ENCODE measurements at places on chromosomes 3 and 15.
A peak's percentile ranks its signal among the peaks of the same experiment; 100 is the strongest.

DNA sequence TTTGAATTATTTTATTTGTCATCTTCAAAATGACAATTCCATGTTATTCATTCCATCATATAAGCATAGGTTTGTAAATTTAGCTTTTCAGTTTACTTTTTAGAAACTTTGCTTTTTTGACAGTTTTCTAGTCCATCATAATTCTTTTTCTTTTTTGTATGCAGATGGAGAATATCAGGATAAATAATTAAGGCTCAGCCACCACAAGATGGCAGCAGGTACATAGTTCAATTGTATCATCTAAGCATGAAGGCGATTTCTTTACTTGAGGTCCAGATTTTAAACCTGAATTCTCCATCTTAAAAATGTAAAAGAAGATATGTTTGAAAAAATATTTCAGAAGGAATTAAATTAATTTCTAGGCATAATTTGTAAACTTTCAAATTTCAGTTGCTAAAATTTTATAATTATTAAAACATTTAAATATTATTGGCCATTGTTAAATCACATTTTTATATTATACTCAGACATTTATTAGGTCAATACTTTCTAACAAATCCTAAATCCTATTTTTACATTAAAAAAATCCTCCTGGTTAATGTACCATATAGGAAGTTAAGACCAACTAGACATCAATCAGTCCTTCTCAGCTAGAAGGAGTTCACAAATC, 15.1 kb downstream of the PLSCR5 start:
- DNase-seq = no peak

- no peak for DNase-seq
These were observed 193.4 kb upstream of the SEMA6D start for GRCh38 chr15:47523681-47524475.

DNA sequence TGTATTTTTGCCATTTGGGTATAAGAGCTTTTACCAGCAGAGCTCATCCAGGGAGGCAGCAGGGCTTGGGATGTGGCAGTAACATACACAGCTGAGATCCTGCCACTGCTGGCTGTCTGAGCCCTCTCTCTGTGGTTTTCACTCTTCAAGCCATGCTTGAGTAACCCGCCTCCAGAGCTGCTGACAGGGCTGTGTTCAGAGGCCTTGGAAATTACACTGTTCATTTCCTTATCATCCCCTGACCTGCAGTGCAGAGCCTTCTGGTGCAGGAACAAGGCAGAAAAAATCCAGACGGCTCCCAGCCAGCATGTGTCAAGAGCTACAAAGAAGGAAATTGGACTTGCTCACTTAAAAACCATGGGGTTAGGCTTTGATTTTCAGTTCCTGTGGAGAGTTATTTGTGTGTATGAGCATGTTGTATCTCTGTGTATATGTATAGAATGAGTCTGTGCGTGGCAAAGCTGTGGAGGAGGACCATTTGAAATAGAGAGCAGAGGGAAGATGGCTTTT, 47.0 kb downstream of the ZNF609 start:
- peak; percentile 63 for DNase-seq

GRCh38 chr15:63232405-63232804, 43.0 kb downstream of the RAB8B start:
- no peak for DNase-seq

DNA sequence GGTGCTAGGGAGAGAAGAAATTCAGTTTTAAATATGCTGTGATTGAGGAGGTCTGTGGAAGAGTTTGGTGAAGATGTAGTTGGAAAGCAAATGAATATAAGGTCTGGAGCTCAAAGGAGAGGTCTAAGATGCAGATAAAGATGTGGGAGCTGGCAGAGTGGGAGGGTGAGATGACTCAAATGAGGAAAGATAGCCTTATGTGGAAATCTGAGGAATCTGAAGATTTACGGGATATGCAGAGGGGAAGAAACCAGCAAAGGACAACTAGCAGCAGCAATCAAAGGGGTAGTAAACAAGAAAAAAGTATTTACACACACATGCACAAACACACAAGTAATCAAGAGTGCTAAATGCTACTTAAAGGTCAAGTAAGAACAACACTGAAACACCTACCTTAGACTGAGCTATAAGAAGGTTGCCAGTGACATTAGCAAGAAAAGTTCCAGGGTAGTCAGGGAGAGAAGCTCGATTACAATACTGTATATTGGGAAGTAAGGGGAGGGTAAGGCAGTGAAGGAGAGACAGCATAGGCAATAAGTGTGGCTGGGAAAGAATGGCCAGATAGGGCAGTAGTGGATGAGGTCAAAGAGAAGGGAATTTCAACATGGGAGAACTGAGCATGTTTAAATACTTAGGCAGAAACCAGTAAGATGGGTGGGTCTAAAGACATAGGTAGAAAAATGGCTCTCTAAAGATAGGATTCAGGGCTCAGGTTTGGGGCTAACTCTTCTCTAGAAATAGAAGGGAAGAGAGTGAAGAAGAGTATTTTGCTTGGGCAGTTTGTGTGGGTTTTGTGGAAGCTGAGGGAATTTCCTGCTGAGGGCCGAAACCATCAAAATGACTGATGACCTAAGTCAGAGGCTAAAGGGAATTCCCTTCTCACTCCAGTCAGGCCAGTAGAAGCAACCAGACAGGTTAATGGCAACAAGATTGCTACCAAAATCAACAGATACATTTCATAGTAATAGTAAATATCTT, 8.9 kb downstream of the CMTM6 start:
- no peak for DNase-seq

- DNase-seq = no peak
These were observed 1.5 kb downstream of the BRK1 start for GRCh38 chr3:10116928-10117327.

GRCh38 chr3:188336178-188336577, 182.2 kb downstream of the LPP start:
- no peak for DNase-seq

- DNase-seq = no peak
These were observed 675.4 kb downstream of the OTOL1 start for GRCh38 chr3:162171970-162172369.

GRCh38 chr3:115659253-115660220, 36.2 kb downstream of the GAP43 start:
- DNase-seq = no peak

GRCh38 chr15:45634432-45635190, at the start of gene SQOR:
TSS of gene SQOR (plus strand) at chr15:45635029. CDS start at chr15:45658924, 23,895 bp downstream.
- DNase-seq = peak; percentile 3

DNA sequence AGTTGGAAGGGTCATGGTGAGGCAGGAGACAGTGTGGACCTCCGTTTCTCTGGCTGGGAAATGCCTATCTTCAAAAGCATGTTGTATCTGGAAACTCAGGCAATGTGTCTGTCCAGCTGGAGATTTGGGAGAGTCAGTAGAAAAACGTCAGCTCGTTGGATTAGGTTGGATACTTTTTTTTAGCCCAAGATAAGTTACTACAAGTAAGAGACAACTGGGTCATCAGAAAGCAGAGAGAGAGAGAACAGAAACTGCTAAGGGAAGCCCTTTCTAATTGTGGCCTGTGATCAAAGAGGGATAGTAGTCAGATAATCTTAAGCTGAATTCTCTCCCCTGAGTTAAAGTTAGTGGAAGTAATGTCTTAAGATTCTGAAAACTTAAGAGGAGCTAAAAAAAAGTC, 78.9 kb upstream of the ZNF280D start:
- DNase-seq = no peak

GRCh38 chr3:31541089-31541488, 8.4 kb downstream of the STT3B start:
- DNase-seq = no peak

DNA sequence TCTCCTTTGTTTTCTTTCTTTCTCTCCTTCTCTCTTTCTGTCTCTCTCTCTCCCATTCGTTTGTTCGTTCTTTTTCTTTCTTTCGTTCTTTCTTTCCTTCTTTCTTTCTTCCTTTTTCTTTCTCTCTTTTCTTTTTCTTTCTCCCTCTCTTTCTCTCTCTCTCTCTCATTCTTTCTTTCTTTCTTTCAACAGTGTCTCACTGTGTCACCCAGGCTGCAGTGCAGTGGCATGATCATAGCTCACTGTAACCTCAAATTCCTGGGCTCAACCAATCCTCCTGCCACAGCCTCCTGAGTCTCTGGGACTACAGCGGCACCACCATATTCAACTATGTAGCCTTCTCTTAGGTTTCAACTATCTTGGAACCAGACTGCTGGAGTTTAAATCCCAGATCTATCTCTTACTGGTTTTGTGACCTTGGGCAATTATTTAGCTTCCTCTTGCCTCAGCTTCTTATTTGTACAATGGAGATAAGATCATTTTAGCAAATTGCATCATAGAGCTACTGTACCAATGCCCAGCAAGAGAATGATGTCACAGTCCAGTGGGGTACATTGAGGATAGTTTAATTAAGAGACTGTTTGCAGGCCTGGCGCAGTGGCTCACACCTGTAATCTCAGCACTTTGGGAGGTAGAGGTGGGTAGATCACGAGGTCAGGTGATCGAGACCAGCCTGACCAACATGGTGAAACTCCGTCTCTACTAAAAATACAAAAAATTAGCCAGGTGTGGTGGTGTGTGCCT, 27.3 kb upstream of the PARL start:
- no peak for DNase-seq

GRCh38 chr3:127978636-127979035, 63.6 kb downstream of the KBTBD12 start:
- DNase-seq = no peak

- DNase-seq = no peak
These were observed 47.8 kb downstream of the PCSK6 start for GRCh38 chr15:101441696-101442095.

GRCh38 chr3:106530367-106530766, 661.6 kb upstream of the CBLB start:
- no peak for DNase-seq

DNA sequence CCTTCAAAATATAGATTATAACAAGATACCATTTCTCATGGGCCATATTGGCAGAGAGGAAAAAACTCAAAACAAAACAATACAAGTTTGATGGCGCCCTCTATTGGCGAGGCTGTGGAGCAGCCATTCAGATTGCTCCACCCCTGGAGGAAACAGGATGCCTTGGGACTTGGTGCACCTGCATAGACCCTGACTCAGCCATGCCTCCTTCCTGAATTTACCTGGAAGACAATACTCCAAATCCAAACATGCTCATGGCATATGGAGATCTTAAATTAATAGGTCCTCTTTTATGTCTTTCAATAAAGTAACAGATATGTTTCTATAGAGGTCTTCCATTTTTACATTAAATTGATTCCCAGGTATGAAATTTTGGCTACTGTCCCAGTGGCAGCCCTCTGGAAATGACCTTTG, 90.0 kb downstream of the APBA2 start:
- DNase-seq = no peak

- no peak for DNase-seq
These were observed 378.2 kb upstream of the THBS1 start for GRCh38 chr15:39202641-39203040.

DNA sequence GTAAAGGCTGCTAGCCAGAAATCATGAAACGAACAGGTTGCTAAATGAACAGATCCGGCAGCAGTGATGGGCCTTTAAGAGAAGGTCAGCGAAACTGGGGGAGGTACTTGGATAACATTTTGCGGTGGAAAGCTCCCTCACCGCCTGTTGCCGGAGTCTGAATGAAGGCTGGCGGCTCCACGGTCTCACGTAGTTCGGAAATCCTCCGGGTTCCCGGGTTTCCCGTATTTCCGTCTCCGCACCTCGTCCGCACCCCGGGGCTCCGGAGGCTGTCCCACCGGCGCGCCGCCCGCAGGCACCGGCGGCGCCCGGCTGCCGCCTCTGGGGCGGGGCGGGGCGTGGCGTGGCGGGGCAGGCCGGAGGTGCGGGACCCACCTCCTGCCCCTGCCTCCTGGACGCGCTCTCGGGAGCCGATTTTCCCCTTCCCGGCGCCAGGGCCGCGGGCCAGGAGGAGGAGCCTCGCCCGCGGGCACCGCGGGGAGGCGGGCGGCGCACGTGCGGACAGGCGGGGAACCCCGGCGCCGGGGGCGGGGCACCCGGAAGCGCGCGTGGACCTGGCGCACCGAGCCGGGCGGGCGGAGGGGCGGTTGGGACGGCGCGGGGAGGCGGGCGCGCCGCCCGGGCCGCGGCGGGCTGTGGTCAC, at the start of gene ZDHHC23:
Gene ZDHHC23 (plus strand): TSS at position 642 of the 643 bp plus-strand sequence. CDS start 790 bp downstream, outside the sequence.
- DNase-seq = peak; percentile 43

DNA sequence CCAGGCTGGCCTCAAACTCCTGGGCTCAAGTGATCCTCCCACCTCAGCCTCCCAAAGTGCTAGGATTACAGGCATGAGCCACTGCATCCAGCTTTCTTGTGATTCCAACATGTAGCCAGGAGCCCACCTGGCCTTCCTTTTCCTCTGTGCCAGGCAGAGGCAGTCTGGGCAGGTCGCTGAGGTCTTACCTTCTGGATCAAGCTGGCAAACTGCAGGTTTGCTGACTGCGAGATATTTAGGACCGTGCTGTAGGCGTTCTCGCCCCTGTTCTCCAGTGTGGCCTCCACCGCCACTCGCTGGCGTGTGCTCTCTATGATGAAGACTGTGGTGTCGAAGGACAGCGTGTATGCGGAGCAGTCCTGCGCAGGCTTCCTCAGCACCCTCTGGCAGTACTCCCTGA, 42.5 kb downstream of the FEM1B start:
- no peak for DNase-seq

DNA sequence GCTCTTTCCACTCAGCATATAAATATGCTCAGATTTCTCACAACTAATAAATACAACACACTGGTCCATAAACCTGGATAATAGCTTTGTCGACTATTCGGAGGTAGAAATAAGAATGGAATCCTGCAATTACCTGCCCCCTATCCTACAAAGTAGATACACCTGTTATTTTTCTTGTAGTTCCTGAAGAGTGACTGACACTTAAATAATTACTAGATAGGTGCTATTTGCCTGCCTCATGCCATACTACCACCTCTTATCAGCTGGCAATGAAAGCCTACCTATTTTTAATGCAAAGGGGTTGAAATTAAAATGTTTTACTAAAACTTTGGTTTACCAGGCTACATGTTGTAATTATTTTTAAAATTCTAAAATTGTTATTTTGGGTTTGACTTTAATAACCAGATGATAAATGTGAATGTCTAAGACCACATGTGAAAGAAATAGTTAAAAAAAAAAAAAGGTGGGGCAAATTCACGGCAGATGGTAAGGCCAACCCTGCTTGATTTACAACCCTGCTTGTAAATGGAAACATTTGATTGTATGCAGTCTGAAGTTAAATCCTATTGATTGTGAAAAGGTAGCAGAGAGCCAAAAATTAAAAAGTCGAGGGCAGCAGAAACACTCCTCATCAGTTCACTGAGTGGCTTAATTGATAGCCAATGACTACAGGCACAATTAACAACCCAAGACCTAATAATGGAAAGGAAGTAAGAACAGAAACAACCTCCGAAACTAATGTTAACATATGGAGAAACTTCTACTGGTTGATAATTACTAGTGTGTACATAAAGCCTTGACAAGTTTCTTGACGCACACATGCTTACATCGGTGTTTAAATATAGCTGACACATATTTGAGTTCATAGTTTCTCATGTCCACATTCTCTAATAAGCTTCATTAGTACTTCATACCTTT, 8.9 kb downstream of the PEAK1 start:
- DNase-seq = no peak

DNA sequence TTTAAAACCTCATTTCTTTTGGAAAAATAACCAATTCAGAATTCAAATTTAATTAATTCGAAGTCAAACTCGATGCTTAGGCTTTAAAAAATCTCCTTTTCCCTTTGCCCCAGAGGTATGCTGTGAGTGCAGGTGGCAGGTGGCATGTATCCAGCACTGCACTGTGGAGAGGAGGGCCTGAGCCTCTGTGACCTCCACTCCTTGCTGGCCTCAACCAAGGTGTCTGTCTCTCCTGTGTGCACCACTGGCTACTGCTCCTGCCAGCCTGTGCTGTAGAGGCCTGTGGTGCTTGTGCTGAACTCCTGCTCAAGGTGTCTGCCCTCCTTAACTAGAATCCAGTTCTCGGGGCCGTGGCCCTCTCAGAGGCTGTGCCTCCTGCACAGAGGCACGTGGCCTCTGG, 56.2 kb upstream of the NEDD4 start:
- DNase-seq = no peak
